HFFc6 (cell line): ENCODE measurements at places on chromosomes 2 and 18. TPM values are rescaled to one million over a fixed set of nuclear protein-coding genes. Genes with fewer than 3 reads are reported as not detected.

The BOLL gene
- total RNA-seq: not detected in 3 replicates

The CCDC141 gene
- 0.03 TPM in 1 of 3 replicates, not detected in the others for total RNA-seq

The ABHD1 gene
- not detected in 3 replicates for total RNA-seq

The GPR155 gene
- 4.1 to 8.0 TPM (median 6.5 TPM) in 3 replicates for total RNA-seq

The CHRND gene
- total RNA-seq: not detected in 2 replicates

The CIDEA gene
- not detected in 3 replicates for total RNA-seq

The CFC1 gene
- not detected in 2 replicates for total RNA-seq

The FSHR gene
- total RNA-seq: not detected in 2 replicates

The NEB gene
- not detected in 3 replicates for total RNA-seq

The SMAD7 gene
- 30.9 to 36.8 TPM (median 32.7 TPM) in 3 replicates for total RNA-seq

DNA sequence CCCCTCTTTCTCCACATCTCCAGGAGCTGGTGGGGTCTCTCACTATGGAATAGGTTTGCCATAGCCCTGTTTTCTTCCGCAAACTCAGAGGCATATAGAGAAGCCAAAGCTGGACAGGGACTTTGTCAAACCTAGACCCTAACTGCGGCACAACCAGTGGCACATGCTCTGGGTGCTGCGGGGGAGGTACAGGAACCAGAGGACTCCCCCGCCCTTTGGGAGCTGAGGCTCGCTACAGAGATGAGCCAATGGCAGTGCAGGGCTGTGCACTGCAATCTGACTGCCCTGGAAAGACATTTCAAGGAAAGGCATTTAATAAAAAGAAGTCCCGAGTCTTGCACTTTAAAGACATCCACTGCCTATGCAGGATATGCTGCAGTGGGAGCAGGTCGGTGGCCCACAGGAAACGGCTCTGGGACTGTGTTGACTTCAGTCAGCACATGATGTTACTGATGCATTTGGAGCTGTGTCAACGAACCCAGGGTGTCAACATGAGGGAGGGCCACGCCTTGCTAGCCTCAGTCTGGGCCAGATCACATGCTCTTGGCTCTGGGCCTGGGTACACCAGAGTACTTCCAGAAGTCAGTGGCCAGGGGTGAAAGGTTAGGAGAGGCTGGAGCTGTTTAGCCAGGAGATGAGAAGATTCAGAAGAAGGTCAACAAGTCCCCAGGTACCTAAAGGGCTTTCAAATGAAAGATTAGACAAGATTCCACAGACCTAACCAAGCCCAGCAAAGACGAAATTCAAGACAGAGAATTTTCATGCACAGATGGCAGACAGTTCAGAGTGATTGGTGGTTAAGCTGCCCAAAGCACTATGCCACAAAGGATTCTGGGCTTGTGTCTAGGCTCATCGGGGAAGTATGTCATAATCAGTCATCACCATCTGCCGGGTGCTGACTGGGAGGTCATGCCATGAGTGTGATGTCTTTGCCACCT, 8.2 kb downstream of the SLC35F6 start:
- DNase-seq: peak; percentile 50

DNA sequence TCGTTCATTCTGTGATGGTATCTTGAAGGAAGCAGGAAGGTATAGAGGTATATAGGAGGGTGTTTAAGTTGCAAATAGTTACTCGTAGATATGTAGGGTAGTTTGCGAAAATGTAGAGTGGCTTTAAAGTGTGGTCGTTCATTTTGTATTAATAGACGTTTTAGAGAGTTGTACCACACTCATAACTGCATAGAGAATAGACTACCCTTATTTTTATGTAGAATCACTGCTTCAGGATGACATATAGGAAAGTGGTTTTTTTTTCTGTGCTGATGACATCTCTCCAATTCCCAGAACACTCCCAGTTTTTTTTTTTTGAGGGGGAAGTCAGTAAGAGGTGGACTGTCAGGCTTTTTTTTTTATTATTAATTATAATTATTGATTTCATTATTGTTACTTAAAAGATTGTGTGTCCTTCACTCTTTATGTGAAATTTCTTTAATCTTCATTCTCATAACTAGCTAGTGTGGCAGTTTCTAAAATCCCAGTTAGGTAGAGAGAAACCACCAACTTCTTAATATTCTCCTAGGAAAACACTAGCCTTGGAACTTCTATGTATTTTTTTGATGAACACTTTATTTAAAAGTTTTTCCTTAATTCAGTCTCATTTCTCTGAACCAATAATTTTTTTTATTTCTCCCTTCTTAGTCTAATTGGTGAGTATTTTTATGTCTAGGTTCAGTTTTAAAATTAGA, 1.5 kb downstream of the ACTR3 start:
- DNase-seq: no peak

DNA sequence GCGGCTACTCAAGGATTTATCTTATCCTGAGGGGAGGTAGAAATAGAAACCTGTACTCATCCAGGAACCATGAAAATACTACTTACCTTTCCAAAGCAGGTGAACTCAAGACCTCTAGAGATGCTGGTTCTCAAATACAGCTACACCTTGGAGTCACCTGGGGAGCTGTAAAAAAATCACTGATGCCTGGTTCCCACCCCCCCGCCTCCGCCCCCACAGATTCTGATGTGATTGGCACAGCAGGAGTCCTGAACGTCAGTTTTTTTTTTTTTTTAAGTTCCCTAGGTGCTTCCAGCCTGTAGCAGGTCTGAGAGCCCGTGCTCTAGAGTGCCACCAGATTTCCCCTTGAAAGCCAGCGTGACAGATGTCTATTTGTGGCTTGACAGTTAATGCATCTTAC, 113.6 kb downstream of the MRO start:
- no peak for DNase-seq

- no peak for DNase-seq
Measured at GRCh38 chr2:70356941-70357683, 55.2 kb upstream of the FAM136A start.

GRCh38 chr2:109384308-109385271, 229.2 kb downstream of the SEPTIN10 start:
- no peak for DNase-seq

DNA sequence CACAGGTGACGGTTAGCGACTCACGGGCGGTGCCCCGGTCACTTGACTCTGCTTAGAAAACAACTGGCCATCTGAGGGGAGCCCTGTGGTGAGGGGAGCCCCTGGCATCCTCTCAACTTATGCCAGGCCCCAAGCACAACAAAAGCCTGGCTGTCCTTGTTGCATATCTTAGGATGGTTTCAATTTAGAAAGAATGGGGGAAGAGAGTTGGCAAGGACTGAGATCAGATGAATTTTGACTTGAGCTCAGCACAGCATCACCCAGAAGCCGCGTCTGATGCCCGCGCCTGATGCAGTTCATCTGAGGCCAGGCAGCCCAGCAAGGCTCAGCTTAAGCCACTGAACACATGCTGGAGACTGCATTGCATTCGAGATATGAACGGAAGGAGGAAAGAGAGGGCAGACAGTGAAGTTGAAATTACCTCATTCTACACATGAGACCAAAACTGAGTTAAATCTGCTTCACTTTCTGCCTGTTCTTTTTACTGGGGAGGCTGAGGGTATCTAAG, 36.8 kb downstream of the MYT1L start:
- DNase-seq: no peak

DNA sequence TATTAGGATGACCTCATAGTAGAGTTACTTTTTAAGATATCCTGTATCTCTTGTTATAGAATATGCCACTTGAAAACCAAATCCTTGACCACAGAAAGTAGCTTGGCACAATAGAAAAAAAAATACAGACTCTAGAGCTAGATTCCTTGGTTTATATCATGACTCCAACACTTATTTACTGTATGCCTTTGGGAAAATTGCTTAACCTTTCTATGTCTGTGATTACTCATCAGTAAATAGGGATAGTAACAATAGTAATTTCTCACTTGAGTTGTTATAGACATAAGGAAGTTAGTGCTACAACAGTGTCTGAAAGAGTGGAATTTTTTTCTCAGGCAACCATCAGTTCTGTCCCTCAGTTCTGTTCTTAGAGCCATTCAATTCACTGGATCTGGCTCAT, 193.8 kb downstream of the GULP1 start:
- peak; percentile 4 for DNase-seq

DNA sequence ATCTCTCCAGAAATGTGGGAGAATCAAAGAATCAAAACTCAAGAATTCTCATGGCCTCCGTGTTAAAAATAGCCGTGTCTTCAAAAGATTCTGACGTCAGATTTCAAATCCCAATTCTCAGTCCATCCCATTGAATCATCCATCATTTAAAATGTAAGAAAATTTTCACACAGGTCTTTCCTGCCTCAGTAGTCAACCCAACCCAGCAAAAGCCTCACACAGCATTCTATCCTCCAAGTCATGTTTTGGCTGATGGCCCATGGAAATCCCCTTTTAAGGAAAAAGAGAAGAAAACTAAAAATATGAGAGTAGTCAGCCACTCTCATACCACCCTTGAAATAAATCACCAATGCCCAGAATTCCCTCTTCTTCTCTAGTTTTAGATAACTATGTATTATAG, 211.8 kb downstream of the C1D start:
- no peak for DNase-seq

DNA sequence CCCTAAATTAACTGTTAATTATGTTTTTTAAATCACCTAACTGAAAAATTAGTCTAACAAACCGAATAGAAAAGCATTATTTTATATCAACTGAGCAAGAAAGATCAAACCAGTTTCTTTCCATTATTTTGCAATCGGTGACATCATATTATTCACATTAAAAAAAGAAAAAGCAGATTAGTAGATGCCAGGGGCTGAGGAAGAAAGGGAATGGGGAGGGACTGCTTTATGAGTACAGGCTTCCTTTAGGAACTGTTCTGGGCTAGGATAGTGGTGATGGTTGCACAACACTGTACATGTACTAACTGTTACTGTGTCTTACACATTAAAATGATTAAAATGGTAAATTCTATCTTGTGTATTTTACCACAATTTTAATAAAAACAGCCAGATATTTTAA, 59.3 kb downstream of the COBLL1 start:
- no peak for DNase-seq

GRCh38 chr2:128444816-128445522, 126.3 kb upstream of the HS6ST1 start:
- no peak for DNase-seq

GRCh38 chr2:208607694-208608093, 201.1 kb downstream of the PTH2R start:
- DNase-seq: no peak

GRCh38 chr2:172213116-172213860, 110.6 kb upstream of the DLX2 start:
- no peak for DNase-seq

DNA sequence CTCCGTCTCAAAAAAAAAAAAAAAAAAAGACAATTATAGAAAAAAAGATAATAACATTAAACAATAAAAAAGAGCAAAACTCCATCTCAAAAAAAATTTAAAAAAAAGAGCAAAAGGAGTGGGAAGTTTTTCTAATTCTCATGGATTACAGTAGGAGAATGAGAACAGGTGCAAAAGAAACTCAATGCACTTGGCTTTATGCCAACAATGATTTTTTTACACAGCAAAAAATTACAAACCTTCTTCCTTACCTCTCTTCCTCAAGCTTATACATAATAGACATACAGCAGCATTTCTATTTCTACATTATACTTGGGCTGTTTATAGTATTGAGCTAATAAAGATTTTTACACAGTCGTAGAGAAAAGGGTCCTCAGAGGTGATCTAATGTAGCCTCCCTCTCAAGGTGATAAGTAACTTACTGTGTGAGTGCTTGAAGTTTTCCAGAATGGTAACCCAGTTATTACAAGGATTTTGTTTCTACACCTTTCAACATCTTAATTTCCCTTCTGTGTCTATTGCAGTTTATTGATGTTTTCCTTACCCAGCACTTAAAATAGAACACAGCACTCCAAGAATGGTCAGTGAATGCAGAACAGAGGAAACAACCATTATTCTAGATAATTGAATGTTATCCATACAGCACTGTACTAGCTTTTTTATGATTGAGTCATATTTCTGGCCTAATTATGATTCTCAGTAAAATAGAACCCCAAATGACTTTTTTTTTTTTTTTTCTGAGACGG, 34.9 kb upstream of the RNF138 start:
- no peak for DNase-seq

- no peak for DNase-seq
Measured at GRCh38 chr18:10060469-10060782, 146.6 kb downstream of the VAPA start.

GRCh38 chr2:32553829-32554432, 73.9 kb upstream of the TTC27 start:
- DNase-seq: peak; percentile 13

- no peak for DNase-seq
Measured at GRCh38 chr2:79369127-79369526, 143.7 kb upstream of the CTNNA2 start.

DNA sequence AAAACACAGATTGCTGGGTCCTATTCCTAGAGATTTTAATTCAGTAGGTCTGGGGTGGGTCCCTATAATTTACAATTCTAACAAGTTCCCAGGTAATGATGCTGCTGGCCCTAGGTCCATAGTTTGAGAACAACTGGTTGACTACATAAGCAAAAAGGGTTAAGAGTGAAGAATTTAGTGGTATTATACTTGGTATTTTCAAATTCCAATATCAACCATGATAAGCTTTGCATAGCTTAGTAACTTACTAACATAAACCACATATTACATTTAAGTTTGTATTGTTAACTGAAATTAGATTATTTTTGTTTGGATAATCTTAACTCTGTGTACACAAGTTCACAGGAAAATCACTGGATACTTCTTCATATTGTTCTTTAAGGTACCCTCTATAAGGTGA, 862.9 kb upstream of the ACVR2A start:
- no peak for DNase-seq

GRCh38 chr2:17471979-17472378, 46.3 kb downstream of the RAD51AP2 start:
- DNase-seq: no peak

DNA sequence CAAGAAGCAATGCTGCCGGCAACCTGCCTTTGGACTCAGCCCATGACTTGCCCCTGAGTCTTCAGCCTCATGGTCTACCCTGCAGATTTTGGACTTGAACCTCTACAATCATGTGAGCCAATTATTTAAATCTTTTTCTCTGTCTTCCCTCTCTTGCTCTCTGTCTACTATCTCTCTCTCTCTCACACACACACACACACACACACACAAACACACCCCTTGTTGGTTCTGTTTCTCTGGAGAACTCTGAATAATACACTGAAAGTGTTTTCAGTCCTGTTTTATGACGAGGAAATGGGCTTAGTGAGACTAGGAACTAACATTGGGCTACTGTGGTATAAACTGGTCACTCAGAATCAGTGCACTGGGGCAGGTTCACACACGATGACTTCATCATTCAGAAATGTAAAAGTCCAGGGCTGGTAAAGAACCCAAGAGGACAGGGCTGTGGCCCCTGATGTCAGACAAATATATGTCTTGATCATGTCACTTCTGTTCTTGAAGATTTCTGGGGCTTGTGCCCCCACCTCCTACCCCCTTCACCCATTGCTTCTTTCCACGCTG, 266.1 kb upstream of the SIX2 start:
- DNase-seq: peak; percentile 10

GRCh38 chr2:241149675-241149924, 328 bp upstream of the PASK start:
- no peak for DNase-seq

DNA sequence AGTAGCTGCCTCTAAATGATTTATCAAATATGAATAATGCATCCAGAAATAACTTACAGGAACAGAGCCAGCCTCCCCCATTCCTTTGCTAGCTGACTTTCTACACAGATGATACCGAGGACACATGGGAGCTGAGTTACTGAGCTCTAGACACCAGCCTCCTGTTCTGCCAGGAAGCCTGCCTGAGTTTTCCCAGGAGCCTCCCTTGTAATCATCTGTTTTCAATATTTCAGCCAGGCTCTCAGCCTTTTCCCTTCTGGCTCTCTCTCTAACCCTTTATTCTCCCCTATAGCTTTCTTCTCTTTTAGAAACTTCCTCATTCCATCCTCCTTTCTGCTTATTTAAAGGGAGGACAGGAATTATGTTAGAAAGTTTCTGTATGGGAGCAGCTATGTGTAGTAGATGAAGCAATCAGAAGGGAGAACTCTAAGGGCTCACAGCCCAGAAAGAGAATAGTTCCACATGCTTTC, 911.6 kb downstream of the TDRD15 start:
- DNase-seq: no peak
